ENCODE measurements at places on chromosomes 16 and 17.

- no peak for DNase-seq
Observed at GRCh38 chr16:31125844-31126243, 8.4 kb downstream of the KAT8 start.

- no peak for DNase-seq
Observed at GRCh38 chr16:50812046-50812445, 70.2 kb downstream of the CYLD start.

DNA sequence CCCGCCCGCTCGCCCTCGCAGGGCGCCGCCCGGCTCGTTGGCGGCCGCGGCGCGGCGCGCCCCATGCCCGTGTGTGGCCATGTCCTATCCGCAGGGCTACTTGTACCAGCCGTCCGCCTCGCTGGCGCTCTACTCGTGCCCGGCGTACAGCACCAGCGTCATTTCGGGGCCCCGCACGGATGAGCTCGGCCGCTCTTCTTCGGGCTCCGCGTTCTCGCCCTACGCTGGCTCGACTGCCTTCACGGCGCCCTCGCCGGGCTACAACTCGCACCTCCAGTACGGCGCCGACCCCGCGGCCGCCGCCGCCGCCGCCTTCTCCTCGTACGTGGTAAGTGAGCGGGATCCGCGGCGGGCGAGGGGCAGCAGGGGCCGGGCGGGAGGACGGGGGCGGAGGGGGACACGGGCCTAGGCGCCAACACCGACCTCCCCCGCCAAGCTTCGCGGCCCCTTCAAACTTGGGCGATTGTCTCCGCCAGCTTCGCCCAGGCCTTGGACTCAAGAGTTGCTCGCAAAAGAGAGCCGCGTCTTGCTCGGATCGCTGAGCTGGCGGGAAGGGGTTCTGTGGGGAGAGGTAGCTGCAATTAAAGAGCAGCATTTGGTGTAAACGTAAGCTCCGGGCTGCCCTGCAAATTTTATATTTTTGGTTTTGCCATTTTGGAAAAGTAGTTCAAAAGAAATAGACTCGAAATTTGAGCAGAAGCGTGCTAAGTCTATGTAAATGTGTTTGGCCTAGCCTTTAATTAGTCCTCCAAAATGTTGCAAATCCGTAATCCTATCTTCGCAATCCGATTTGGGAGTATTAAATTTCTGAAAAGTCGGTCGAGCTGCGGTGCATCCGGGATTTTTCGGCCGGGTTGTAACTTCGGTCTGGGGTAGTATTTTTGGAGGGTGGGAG, 702 bp downstream of the IRX5 start:
- DNase-seq, result no peak

- DNase-seq, result no peak
Observed at GRCh38 chr17:71232801-71233559, 887.8 kb upstream of the SOX9 start.

- DNase-seq, result no peak
Observed at GRCh38 chr17:33140413-33141099, 148.9 kb downstream of the SPACA3 start.

- no peak for DNase-seq
Observed at GRCh38 chr17:2253768-2254406, 49.7 kb downstream of the SMG6 start.

- no peak for DNase-seq
Observed at GRCh38 chr16:87684106-87684677, 81.6 kb downstream of the KLHDC4 start.

DNA sequence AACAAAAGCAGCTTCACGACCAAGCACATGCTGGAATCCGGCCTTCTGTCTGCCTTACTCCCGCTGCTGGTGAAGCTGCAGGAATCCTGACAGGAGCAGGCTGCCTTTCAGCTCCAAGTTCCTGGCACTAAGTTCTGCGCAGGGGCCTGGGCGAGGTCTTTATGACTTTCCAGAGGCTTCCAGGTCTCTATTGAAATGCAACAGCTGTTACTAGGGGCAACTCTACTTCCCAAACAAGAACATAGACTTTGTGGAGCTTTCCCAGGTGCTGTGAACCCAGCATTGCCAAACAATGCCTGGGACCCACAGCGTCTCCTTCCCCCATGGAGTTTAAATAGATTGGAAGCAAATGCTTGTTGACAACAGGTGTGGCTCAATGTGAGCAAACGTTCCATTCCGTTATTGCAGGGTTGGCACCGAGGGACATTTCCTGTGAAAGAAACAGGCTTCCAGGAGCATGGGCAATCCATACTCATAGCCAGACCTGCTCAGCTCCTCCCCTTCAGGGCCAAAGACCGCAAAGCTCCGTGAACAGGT, 156.0 kb downstream of the CDH13 start:
- no peak for DNase-seq

- DNase-seq, result no peak
Observed at GRCh38 chr17:40921026-40921425, 16.4 kb downstream of the KRT23 start.

DNA sequence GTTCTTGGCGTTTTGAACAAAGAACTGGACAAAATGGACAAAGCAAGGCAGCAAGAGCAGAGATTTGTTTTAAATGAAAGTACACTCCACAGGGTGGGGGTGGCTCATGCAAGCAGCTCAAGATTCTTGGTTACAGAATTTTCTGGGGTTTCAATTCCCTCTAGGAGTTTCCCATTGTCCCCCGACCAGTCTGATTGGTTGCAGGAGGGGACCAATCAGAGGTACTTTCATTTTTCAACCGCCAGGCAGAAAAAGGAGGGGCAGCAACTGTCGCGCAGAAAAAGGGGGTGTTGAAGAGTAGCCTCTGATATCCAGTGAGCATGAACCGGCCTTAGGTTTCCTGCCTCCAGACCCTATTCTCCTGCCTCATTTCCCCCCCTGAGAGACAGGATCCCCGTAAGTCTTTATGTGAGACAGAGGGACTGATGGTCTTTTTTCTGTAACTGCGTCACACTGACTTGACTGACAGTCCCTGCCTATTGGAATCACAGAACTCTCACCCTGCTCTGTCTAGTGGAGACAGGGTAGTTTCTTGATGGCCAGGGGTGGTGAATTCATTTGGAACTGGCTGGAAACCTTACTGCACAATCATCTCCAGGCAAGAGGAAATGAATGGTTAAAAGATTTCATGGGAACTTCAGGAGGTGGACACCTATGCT, 59.4 kb upstream of the ALOX12 start:
- DNase-seq, result no peak

- no peak for DNase-seq
Observed at GRCh38 chr17:17134051-17134956, 71.8 kb downstream of the PLD6 start.

- no peak for DNase-seq
Observed at GRCh38 chr16:65318138-65318537, 196.3 kb upstream of the CDH11 start.

- no peak for DNase-seq
Observed at GRCh38 chr16:85611444-85612190, 1.5 kb upstream of the GSE1 start.

DNA sequence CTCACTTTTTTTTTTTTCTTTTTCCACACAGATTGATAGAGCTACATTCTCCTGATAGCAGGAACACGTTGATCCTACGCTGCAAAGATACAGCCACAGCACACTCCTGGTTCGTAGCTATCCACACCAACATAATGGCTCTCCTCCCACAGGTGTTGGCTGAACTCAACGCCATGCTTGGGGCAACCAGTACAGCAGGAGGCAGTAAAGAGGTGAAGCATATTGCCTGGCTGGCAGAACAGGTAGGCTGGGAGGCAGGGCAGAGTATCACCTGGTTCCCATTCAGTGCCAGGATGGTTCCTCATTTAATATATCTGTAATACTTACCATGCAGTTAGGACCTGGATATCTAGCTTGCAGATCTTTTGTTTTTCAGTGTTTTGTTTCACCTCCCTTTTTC, 51.1 kb upstream of the VPS4A start:
- DNase-seq, result no peak

DNA sequence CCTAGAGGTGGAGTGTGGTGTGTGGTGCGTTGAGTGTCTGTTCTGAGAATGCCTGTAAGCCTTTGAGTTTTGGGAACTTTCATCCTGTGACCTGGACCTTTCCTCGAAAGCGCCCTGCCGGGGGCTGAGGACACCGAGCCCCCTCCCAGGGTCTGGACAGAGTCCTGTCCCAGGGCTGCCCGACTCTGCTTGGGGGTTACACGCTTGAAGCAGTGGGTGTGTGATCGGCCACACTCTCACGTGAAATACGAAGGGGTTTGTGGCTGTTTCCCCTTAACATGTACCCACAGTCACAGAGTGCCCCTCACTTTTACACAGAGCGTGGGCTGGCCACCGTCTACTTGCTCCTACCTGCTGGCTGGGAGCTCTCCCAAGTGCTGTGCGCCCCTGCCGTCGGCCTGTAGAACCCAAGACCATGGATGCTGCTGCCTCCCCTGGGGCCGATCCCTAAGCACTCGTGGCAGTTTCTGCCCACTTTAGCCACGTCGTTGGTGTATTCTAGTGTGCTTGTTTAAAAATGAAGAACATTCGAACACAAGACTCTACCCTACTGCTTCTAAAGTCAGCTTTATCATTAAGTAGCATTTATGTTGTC, 6.8 kb downstream of the ZNF750 start:
- DNase-seq, result no peak

GRCh38 chr17:27973258-27974044, 69.0 kb upstream of the NLK start:
- DNase-seq, result no peak

GRCh38 chr17:879546-880442, 97.6 kb downstream of the MRM3 start:
- peak; percentile 18 for DNase-seq

- DNase-seq, result no peak
Observed at GRCh38 chr16:546909-547770, 13.1 kb upstream of the PRR35 start.

DNA sequence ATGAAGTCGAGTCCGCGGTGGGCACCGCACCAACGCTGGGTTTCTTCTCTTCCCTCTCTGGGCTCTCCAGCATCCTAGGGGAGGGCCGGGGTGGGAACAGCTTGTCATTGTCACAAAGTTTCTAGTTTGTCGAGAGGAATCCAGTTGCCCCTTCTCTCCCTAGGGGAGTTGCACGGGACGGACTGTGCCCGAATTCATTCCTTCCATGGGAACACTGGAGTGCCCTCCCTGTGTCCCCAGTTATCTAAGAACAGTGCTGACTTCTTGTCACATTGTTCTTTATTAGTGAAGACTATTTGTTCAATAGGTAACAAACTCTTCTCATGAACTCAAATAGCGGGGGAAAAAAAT, 1.2 kb downstream of the KLHL36 start:
- DNase-seq, result no peak

GRCh38 chr16:27803775-27804549, 254.0 kb downstream of the KATNIP start:
- DNase-seq, result no peak

GRCh38 chr17:56528696-56529095, 64.8 kb upstream of the NOG start:
- DNase-seq, result no peak

GRCh38 chr16:66150698-66151482, 215.6 kb upstream of the CDH5 start:
- DNase-seq, result no peak

- DNase-seq, result no peak
Observed at GRCh38 chr17:55531053-55531728, 19.9 kb upstream of the SMIM36 start.

DNA sequence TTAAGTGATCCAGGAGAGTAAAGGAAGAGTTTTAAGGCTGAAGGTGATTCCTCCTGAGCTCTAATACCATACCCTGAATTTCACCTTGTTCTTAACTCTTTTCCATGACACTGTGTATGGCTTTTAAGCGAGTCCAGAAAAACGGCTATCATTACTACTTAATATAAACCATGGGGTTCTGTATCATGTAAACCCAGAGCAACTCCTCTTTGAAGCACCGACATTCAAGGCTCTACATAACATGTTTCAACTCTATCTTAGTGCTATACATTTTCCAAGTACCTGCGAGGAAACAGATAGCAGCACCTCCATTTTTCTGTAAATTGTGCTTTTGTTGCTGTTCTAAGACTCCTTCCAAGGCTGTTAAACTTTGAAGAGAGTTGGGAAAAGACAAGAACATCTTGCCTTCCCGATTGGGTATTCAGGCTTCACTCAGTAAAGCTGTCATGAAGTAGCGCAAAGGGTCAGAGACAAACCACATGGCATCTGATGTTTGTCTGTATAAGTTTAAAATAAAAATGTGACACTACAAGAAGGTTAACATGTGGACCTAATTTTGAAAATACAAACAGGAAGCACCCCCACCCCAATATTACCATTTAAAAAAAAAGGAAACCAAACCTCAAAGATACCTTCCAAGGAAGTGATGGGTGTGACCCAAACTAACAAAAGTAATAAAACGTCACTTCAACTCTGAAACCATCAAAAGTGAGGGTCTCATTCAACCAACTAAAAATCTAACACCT, 3.9 kb downstream of the STAT5B start:
- no peak for DNase-seq

DNA sequence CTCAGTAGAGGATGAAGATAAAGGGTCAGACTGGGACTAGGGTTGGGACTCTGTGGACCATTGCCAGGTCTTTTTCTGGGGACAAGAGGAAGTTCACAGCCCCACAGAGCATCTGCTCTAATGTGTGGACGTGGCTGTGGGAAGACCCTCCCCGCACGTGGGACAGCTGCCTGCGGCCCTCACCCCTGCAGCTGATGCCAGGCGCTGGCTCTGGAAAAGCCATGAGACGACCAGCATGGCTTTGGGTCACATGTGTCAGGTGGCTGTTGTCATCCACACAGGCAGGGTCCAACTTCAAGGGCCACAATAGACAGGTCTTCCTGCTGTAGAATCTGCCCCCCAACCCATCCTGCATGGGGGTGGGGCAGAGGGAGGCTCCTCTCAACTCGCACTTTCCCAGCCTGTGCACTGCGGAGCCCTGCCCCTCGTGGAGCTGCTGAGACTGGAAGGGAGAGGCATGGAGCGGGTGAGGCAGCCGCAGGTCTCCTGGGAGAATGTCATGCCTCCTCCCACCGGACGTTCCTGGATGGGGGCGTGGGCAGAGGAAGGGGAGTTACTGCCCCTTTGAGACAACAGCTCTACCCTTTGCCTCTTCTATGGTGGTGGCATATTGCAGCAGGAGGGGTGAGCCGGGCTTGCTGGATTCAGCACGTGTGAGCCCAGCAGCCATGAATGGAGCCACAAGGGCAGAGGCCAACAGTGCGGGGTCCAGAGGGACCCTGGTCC, 53.4 kb downstream of the PIMREG start:
- DNase-seq, result no peak

DNA sequence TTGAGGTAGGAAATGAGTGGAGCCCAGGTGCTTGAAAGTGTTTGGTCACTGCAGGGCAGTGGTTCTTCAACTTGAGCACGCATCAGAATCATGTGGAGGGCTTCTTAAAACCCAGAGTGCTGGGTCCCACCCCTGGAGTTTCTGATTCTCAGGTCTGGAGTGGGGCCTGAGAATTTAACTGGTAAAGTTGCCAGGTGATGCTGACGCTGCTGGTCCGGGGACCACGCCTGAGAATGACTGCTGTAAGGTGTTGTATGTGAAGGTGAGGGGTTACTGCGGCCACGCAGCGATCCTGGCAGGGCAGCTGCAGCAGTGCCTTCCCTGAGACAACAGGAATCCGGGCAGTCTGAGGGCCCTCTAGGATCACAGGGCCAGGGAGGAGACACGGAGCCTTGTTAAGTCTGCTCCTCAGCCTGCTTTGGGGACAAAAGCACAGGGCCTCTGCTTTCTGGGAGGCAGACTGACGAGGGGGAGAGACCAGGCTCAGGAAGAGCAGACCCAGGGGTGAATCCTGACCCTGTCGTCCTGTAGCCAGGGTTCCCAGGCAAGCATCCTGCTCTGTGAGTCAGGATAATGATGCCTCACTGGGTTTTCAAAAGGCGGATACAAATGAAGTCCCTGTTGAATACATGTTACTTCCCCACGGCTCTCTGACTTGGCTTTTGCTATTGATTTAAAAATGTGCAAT, 16.2 kb downstream of the CCDC42 start:
- no peak for DNase-seq

- no peak for DNase-seq
Observed at GRCh38 chr17:77779711-77780539, 178.6 kb upstream of the TNRC6C start.

- DNase-seq, result no peak
Observed at GRCh38 chr16:55192734-55193133, 131.3 kb upstream of the IRX6 start.

Data from stimulated activated CD4-positive, alpha-beta T cell treated with anti-CD3 and anti-CD28 coated beads, TNF-alpha, amount 100 ng/mL, for 4 hours (primary cell).